M059J (cell line): ENCODE measurements at places on chromosomes 1 and 21. TPM values are rescaled to one million over a fixed set of nuclear protein-coding genes. Genes with fewer than 3 reads are reported as not detected.
A peak's percentile ranks its signal among the peaks of the same experiment; 100 is the strongest.

DNA sequence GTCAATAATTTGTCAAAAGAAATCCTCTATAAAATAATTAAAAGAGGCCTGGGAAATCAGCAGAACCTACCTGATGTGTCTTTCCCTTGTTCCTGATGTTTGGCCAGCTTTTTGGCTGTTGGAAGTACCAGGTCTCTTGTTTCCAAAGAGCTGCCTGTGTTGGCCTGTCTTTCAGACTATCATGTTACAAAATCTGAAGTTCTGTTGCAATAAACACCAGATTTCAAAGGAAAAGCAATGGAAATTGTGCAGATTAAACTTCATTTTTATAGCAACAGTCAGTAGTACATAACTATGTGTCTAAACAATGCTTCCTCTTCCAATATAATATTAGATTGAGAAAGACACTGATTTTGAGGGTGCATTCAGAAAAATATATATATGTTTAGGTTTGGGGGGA lies 647.2 kb upstream of the CXADR start:
- no peak for DNase-seq

DNA sequence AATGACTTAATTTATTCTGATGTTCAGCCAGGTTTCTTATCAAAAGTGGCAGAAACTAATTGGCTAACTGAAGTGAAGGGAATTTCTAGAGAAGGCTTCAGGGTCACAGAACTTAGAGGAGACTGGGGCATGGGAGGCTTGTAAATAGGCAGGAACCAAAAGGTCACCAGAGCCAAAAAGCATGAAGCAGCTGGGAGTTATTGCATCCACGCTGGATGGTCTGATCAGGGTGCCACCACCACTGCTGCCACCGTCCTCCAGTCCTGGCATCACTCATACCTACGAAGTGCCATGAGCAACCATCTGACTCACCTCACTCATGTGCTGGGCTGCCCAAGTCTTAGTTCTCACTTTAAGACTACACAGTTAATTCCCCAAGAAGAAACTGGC lies 82.5 kb upstream of the DPH5 start:
- peak; percentile 35 for DNase-seq

DNA sequence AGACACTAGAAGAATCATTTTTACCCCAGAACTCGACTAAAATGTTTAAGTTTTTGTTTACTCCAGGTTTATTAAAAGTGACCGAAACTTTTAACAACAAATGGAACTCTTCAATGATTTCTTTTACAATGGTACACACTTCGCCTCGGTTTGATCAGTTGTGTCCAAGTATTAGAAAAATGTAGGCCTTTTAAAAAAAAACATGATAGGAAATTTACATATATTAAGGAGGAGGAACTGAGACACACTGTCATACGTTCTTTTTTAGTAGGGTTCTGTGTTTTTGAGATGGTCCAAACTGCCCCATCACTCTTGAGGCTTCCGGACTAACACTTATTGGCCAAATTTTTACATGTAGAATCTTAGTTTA lies 1.3 kb downstream of the PRDM2 start:
- no peak for DNase-seq

- DNase-seq = no peak
These were observed 203.2 kb downstream of the RHOU start for GRCh38 chr1:228938537-228938901.

DNA sequence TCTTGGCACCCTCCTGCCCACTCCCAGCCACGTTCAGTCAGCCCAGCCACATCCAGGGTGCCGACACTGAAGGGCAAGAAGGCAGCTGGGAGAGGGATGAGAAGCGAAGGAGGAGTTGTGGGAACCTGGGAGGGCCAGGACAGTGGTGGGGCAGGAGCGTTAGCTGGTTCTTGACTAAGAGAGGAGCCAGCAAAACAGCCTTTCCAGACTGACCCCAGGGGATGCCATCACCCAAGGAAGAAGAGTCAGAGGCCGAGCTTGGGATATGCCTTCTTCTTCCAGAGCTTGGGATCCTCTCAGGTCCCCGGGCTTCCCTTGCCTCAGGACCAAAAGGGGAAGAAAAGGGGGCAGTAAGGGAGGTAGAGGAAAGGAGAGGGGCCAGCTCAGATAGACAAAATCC lies 7.2 kb downstream of the INKA2 start:
- no peak for DNase-seq

GRCh38 chr1:60458111-60458510 lies 384.5 kb upstream of the C1orf87 start:
- no peak for DNase-seq

- DNase-seq = no peak
These were observed 93.4 kb downstream of the PCBP3 start for GRCh38 chr21:45736690-45737484.

DNA sequence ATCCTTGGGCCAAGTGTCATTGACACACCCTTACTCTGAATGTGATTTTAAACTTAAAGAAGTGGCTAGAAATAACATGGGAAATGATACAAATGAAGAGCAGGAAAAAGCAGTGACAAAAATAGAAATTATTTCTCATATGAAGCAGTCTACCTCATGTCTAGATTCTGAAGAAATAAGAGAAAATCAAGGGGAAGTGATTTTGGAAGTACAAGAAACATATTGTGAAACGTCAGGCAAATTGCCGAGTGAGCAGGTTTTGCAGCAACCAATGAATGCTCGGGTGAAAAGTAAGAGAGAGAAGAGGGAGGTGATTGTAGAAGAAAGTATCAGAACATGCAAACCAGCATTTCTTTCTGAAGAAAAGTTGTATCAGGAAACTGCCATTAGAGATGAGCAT lies 130.7 kb downstream of the MACF1 start:
- no peak for DNase-seq

DNA sequence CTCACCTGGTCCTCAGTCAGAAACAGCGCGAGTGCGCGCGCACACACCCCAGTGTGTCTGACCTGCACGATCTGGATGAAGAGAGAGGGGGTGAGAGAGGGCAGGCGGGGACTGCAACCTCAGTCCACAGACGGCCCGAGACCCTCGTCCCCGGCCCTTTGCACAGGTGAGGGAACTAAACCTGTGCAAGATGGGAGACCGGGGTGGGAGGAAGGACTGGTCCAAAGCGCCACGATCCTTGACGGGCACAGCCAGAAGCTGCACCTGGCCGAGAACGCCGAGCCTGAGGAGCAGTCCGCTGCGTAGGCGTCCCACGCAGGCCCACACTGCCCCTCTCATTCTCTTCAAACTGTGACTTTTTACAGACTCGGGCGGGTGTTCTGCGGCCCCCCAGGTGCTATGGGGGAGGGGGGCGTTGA lies 519 bp upstream of the IQCC start:
- no peak for DNase-seq

DNA sequence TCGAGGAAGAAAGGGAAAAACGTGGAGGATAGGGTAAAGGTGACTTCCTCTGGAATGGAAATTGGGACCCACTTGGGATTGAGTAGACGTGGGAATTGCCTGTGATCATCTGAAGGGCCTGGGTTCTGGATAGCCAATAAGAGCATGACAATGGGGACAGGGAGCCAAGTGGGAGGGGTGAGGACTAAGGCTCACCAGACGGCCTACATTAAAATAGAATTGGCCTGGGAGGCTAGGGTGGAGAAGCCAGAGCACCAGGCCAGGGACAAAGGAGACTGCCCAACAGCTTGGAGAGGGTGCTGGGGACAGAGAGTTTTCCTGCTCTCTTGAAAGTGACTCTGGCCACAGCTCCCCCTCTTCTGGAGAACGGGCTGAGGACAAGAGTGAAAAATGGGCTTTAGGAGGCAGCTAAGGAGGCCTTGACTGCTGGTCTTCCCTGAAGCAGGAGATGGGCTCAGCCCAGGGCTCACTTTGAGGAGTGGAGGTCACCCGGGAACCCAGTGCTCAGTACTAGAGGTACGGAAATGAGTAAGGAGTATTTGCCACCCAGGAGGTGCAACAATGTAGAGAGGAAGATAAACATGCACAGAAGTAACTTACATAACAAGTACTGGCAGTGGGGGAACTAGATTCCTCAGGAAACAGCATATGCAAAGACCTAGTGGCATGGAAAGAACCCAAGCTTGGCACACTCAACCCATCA lies 18.8 kb downstream of the INKA2 start:
- DNase-seq = no peak

- DNase-seq = no peak
These were observed 15.8 kb upstream of the SLC25A44 start for GRCh38 chr1:156177919-156178654.

DNA sequence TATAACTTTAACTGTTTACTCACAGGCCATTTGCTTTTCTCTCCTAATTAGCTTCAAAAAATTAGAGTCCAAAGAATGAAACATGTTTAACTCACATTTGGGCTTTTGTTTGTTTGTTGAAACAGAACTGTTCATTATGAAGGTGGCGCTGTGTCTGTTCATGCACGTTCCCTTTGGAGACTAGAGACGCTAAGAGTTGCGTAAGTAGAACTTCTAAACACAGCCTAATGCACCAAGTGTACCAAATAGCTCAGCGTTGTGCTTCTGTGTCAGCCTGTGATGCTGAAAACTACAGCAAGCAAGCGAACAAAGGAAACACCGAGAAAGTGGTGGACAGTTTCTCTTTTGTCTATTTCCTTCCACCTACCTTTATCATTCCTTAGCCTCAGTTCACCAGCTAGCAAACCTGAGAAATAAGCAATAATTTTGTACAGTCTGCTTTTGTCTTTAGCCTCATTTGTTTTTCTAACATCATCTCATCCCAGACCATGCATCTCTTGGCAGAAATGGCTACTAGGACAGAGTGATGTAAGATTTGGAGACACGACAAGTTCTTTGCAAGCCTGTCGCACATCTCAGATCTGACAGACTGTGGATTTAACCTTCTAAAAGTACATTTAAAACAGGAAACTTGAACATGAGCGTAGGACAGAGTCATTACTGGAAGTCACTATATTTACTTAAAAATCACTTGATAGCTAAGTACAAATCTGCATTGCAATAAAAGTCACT lies 375.1 kb downstream of the RYR2 start:
- no peak for DNase-seq

DNA sequence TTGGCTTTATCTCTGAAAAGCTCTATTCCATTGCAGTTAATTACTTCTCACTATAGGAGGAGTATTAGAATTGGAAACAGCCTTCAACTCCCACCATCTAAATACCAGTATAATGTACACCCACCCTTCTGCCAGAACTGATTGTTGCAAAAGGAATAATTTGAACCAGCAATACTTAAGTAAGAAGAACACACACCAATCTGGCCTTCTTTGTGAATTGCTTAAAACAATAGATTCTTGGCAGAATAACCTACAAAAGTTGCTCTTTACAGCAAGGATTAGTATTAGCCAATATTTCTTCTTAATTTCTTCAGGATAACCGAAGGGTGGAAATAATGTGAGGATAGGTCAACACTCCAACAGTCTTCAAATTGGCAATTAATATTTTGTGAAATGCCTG lies 54.9 kb upstream of the ADAMTS5 start:
- DNase-seq = no peak

- DNase-seq = peak; percentile 87
These were observed 18.1 kb downstream of the KHDRBS1 start for GRCh38 chr1:32031578-32032274.

DNA sequence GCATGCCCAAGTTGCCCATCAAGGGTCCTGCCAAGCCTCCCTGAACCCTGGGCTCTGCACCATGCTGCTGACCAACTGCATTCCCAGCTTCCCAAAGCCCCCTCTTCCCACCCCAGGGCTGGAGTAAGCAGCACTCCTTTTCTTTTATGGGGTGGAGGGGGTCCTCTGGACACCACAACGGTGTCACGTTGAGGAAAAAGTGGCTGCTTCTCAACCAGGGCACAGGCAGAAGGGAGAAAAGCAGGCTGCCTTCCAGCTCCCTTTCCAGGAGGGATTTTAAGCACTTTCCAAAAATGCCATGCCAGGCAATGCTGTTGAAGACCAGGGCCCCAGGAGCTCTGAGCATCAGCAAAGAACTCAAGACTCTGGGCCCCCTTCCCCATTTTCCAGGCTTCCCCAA lies 691 bp downstream of the RIMS3 start:
- no peak for DNase-seq

DNA sequence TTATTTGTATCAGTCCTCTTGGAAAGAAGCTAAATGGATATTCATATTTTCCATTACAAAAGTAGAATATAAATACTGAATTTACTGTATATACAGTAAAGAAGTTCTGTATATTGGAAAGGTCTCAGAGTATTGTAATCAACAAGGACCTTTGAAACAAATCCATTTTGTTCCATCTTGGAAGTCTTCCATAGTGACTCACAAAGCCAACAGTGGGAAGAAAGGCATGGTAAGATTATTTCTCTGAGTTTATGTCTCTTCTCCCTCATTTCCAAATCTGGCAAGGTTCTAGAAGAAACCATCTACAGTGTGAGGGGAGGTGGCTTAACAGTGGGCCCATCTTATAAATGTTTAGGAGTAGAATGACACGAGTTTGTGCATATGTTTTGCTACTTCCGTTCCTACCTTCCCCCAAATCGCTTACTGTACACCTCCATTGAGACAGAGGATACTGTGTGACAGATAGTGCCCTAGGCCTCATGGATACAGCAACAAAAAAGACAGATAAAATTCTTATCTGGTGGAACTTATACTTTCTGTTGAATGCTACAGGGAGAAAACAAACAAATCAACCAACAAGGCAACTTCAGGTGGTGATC lies 22.1 kb upstream of the SSX2IP start:
- peak; percentile 79 for DNase-seq

- no peak for DNase-seq
These were observed 8.3 kb upstream of the WNT3A start for GRCh38 chr1:227998374-227999055.

DNA sequence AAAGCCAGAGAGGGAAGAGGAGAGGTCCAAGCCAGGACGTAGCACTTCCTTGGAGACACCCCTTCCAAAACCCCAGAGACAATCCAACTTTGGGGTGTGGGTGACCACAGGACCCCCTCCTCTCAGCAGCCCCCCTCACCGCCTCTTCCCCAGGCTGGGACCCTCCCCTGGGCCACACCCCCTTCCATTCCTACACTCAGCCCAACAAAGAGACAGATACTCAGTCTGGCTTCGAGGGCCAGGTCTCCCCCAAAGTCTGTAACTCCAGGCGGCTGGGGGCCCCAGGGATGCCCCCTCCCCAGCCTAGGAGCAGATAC lies 1.4 kb downstream of the MEX3A start:
- DNase-seq = no peak

GRCh38 chr21:20649231-20649630 lies 349.0 kb upstream of the NCAM2 start:
- DNase-seq = no peak

DNA sequence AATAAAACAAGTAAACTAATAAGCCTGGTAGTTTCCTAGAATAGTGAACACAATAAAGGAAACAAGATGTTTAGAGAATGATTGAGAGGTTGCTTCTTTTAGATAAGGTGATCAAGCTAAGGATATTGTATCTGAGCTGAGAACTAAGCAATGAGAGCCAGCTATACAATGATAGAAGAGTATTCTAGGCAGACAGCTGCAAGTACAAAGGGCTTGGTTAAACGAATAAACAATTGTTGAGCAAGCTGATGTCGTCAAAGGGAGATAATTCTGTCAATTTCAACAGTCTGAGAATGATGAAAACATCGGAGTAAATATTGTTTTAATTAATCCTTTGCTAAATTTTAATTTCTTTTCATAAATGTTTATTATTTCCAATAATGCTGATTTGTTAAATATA lies 5.5 kb upstream of the FH start:
- no peak for DNase-seq

The THEM5 gene
- not detected in 2 replicates for total RNA-seq

The KCND3 gene
- total RNA-seq = not detected in 2 replicates

The JAM2 gene
- 1.7 and 3.0 TPM in 2 replicates for total RNA-seq

The PLA2G2A gene
- not detected in 2 replicates for total RNA-seq

The RNF220 gene
- total RNA-seq = 56.3 and 72.9 TPM in 2 replicates

The ARHGAP30 gene
- total RNA-seq = 0.12 TPM in 1 of 2 replicates, not detected in the other

The ATP1A4 gene
- total RNA-seq = not detected in 2 replicates

The IVL gene
- not detected in 2 replicates for total RNA-seq

The S100A1 gene
- 0.42 TPM in 1 of 2 replicates, not detected in the other for total RNA-seq
